ENCODE measurements at places on chromosomes 11 and 22.

DNA sequence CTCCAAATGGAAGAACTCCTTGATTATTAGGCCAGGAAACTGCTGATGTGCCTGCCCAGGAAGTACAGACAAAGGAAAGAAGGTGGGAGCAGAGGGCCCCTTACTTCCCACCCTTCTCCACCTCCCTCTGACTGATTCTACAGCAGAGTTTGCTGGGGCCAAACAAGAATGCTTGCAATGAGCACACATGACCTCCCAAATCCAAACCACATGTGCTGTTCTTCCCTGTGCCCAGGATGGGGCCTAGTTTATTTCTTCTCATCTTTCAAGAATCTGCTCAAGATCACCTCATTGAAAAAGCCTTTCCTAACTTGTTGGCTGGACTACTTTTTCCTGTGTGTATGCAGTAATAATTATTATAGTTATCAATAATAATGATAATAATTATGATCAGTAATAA lies 286.1 kb downstream of the RAB38 start:
- H3K27me3 ChIP-seq, result peaks cover 5% of the 10 kb centered on the region
- H3K27ac ChIP-seq, result no peak overlapping the region
- H3K36me3 ChIP-seq, result no peaks in the 10 kb centered on the region
- H3K4me1 ChIP-seq, result no peaks in the 10 kb centered on the region

DNA sequence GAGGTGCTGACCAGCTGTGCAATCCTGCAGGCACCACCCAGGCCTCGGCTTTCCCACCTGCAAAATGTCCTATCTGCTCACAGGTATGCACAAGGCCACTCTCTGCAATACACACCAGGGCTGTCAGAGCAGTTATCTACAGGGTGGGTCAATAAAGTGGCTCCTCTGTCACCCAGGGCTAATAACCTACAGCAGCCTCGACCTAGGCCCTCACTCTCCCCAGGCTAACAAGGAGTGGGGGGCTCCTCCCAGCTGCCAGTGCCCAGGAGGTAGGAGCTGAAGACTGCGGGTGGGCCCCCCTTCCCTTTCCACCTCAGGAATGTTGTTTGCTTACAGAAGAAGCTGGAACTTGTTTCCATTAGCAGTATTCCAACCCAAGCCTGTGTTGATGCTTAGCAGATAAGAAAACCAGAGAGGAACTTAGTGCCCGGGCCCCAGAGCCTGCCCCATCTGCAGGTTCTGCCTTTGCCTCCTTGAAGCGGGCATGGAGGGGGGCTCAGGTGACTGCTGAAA lies 26.8 kb downstream of the MYH9 start:
- peaks cover 98% of the 10 kb centered on the region for H3K4me1 ChIP-seq
- H3K27ac ChIP-seq, result peak overlapping the region; percentile 91
- H3K27me3 ChIP-seq, result no peaks in the 10 kb centered on the region

GRCh38 chr11:112162761-112163546 lies 940 bp downstream of the IL18 start:
- H3K36me3 ChIP-seq, result no peaks in the 10 kb centered on the region
- H3K4me1 ChIP-seq, result peaks cover 38% of the 10 kb centered on the region
- H3K27me3 ChIP-seq, result no peaks in the 10 kb centered on the region
- peak overlapping the region; percentile 53 for H3K4me3 ChIP-seq
- peak overlapping the region; percentile 68 for H3K27ac ChIP-seq

GRCh38 chr11:94653561-94653960 lies 86.4 kb downstream of the PIWIL4 start:
- no peaks in the 10 kb centered on the region for H3K36me3 ChIP-seq
- H3K27ac ChIP-seq, result no peak overlapping the region
- peaks cover 9% of the 10 kb centered on the region for H3K27me3 ChIP-seq
- peak; percentile 53 for DNase-seq
- peaks cover 11% of the 10 kb centered on the region for H3K4me1 ChIP-seq

Measured in osteocyte (in vitro differentiated cells).